NCI-H1930 (cell line): ENCODE measurements at places on chromosomes 2 and 18.

GRCh38 chr18:50320719-50321118 lies 33.2 kb upstream of the CXXC1 start:
- no peak for DNase-seq

GRCh38 chr2:11175293-11175795 lies 20.1 kb downstream of the SLC66A3 start:
- no peak for DNase-seq

DNA sequence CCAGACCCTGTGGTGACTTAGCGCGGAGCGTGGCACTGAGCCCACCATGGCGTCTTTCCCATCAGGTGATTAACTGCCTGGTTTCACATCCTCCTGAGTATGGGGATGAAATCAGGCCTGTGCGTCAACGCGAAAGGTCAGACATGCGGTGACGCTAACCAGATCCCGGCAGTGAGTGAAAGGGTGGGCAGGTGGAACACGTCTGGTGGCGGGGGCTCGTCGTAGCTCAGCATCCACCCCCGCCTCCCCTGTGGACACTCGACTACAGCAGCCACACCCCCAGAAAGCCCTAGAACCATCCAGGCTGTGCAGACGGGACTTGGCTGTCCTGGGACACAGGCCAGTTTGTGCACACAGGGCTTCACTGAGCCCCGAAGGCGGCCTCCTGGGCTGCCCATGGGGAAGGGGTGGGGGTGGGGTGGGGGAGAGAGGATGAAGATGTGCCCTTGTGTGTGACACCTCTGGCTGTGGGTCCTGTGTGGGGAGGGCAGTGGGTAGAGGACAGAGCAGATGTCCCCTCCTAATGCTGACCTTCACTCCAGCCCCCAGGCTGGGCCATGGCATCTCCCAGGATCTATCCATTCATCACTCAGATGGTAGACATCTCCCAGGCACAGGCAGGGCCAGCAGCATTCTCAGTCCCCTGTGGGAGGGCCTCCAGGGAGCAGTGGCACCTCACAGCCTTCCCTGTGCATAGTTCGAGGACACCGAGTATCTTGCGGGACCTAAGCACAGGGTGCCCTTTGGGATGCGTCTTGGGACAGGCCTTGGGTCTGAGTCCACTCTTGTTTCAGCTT lies 27.5 kb downstream of the RAMP1 start:
- DNase-seq, result no peak

- DNase-seq, result no peak
These were observed 331.1 kb upstream of the SLC14A2 start for GRCh38 chr18:45284174-45284573.

- DNase-seq, result no peak
These were observed 104.4 kb upstream of the ACAA2 start for GRCh38 chr18:49917742-49918141.

- no peak for DNase-seq
These were observed 891.6 kb upstream of the CRIM1 start for GRCh38 chr2:35463805-35464596.

- DNase-seq, result no peak
These were observed 73.0 kb downstream of the ATP8B1 start for GRCh38 chr18:57730146-57730545.

DNA sequence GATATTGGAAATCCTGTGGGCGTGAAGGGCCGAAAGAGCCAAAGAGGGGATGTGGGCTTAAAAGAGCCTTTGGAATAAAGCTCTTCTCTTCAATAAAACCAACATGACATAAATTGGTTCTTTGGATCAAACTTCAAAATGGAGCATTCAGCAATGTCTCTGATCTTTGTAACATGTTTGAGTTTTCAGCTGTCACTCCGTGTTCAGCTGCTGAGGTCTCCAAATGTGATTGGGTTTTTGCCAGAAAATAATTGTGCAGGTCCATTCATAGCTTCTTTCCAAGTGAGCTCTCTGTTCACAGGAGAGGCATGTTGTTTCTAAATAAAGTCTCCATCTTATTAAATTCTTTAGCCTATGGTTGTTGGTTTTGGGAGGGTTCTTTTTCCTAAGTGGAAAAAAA lies 127.6 kb upstream of the CCDC68 start:
- DNase-seq, result no peak

- no peak for DNase-seq
These were observed 1920.3 kb downstream of the SUCLG1 start for GRCh38 chr2:82538590-82539279.

GRCh38 chr2:197181491-197181890 lies 129.1 kb downstream of the ANKRD44 start:
- no peak for DNase-seq

DNA sequence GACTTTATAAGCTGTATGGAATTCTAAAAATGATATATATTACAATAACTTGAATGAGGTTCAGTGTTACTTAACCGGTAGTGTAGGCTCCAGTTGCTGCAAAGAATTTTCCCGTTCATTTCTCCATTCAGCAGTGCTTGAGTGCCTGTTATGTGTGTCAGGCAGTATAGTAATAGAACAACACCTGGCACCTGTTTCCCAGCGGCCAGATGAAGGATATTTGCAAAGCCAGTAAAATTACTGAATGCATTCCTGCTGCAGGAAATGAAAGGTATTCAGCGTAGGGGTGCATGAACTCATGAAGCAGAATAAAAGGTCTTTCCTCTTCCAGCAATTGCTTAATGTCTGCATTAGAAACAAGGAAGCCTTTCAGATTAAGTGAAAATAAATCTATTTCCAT lies 18.8 kb downstream of the YPEL5 start:
- no peak for DNase-seq

- no peak for DNase-seq
These were observed 64.9 kb downstream of the LNPK start for GRCh38 chr2:175937216-175937615.

DNA sequence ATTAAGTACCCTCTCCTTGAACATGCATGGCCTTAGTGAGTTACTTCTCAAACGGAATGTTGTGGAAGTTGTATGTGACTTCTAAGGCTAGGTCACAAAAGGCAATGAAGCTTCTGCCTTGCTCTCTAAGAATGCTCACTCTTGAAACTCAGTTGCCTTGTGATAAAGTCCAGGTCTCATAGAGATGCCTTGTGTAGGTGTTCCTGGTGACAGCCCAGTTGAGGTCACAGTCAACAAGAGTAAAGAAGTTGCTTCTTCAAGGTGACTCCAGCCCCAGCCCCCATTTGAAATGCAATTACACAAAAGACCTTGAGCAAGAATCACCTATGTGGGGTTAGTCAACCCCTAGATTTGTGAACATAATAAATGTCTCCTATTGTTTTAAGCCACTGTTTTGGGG lies 35.6 kb downstream of the PTPN2 start:
- no peak for DNase-seq

- DNase-seq, result no peak
These were observed 23.8 kb upstream of the IL1R2 start for GRCh38 chr2:101967826-101968513.

DNA sequence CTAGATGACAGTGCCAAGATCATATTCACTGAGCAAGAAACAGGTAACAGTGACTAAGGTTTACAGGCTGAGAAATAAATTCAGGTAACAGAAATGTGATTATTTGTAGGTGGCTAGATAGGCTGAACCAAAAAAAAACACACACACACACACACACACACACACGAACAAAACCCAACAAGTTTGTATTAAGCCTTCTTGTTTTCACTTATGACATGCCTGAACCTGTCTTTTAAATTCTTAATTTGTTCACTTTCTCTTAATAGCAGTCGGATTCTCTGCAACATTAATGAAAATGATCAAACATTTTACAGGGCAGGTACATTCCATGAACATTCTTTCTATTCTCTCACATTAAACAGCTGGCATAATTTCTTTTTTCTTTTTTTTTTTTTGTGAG lies 18.8 kb upstream of the KIDINS220 start:
- no peak for DNase-seq

GRCh38 chr18:31789409-31789808 lies 28.7 kb upstream of the SLC25A52 start:
- no peak for DNase-seq

DNA sequence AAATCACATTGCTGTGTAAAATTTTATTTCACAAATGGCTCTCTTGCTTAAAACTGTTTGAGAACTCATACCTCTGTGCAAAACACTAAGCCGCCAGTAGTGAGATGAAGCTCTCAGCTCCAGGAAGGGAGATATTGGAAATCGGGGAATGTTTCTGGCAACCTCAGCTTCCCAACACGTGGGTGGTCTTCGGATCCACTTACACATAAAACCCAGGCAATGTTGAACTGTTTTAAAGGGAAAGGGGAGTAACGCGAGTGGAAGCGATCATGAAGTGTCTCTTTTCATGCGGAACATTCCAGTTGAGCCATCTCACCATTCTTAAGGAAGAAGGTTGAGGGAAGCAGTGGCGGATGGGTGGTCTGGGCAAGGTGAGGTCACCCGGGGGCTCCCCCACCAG lies 136.8 kb downstream of the ASB1 start:
- no peak for DNase-seq

DNA sequence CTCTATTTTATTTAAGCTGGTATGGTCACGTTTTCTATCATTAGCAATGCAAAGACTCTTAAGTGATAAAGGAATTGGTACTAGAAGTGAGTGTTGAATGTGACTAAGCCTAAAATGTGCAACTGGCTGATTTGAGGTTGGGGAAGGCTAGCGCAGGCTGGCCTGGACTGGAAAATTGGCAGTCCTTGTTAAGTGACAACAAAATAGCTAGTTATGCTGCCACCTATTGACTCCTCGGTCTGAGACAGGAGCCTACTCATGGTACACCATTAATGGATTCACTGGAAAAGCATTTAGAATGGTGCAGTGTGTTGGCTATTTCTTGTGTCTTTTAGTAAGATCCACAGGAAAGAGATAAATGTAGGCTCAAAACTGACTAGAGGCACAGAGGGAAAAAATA lies 5.7 kb upstream of the WIPF1 start:
- peak; percentile 18 for DNase-seq

DNA sequence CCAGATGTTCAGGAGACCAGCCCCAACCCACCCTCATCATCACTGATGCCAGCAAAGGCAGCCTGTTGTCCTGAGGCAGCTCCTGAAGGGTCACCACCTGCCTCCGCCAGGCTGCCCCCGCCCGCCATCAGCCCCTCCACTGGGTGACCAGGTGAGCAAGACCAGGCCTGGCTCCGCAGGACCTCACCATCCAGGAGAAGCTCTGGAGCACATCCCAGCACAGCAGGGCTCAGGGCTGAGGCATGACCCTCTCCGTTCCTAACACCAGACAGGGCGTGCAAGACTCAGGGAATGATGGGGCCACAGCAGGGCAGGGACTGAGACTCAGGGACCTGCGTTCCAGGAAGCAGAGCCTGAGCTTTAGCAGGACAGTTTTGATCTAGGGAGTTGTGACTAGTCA lies 218.8 kb upstream of the RAB6C start:
- no peak for DNase-seq

DNA sequence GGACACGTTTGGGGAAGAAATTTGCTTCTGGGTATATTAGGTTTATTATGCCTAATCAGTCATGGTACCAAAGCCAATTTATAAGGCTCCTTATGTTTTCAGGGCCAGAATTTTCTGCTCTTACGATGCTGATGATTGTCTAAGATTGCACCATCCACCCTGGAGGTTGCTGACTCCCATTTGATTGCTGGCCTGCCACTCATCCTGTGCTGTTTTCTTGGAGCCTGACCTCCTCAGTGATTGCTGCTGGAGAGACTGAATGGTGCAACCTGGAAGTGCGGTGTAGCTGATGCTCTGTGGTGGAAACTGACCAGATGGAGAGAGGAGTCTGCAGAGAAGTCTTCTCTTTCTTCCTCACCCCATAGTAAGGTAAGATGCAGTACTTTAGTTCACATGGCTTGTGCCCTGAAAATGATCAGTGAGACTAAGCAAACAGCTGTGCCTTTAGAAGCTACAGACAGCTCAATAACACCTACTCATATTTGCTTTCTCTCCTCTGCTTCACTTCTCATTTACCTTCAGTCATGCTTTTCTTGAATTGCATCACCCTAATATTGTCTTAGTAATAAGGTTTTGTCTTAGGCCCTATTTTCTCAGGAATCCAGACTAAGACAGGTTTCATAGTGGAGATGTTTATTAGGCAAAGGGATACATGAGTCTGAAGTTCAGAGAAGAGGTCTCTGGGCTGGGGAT lies 17.4 kb downstream of the ZNF24 start:
- DNase-seq, result no peak

DNA sequence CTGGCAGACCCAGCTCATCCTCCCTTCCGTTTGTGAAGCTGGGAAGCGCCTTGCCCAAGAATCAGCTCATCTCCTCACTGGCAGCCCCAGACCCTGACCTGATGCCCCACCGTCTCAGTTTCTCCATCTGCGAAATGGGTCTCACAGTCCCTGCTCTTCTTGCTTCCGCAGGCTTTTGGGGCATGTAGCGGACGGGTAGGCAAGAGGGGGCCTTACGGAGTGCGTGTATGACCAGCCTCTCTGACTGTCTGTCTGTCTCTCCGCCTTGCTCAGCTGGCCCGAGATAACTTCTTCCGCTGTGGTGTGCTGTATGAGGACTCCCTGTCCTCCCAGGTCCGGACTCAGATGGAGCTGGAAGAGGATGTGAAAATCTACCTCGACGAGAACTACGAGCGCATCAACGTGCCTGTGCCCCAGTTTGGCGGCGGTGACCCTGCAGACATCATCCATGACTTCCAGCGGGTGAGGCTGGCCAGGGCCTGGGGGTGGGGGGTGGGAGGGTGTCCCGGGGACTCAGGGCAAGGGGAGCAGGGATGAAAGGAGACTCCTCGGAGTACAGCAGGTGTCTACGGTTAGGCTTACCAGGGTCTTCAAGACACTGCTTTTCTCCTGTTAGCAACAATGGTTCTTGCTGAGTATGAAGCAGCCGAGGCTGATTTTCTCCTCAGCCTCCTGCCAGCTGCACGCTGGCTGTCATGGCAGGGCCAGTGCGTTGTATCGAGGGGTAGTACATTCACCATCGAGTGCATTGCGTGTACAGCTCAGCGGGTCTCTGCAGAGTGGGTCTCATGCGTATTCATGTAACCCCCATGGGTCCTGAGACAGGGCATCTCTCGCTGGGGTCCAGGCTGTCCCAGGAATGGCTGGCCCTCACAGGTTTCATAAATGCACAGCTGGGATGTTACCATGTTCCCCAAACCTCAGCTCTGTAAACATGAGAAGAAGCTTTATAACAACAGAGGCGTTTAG lies 10.9 kb downstream of the ITM2C start:
- no peak for DNase-seq

DNA sequence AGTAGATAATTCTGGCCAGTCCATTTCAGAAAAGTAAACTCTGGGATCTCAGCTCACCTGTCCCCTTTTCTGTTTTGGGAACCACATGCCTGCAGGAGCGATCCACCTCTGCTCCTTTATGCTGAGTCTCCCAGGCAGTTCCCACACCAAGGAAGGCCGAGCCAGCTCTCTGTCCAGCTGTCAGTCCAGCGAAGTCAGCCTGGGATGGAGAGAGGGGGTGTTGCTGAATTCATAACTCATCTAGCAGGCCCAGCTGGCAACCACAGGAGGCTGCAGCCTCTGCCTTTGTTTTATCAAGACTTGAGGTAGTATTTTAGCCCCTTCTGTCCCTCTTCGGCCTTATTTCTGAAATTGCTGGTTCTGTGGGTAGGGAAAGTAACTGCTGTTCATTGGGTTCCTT lies 209.9 kb downstream of the ARL4C start:
- no peak for DNase-seq

- DNase-seq, result no peak
These were observed 264.6 kb upstream of the AGAP1 start for GRCh38 chr2:235229236-235229635.
